Aorta (tissue), 5 donors: ENCODE measurements at places on chromosomes 7 and 10. TPM values are rescaled to one million over a fixed set of nuclear protein-coding genes. Genes with fewer than 3 reads are reported as not detected.

ASIC3 gene
- polyA plus RNA-seq: not detected

PRLHR gene
- polyA plus RNA-seq: not detected

ACSM6 gene
- not detected for polyA plus RNA-seq

SEMA3C gene
- polyA plus RNA-seq: 11.9 TPM

COBL gene
- 5.3 TPM for polyA plus RNA-seq

GLI3 gene
- polyA plus RNA-seq: 0.50 TPM

CTBP2 gene
- polyA plus RNA-seq: 51.9 TPM

ACTL6B gene
- not detected for polyA plus RNA-seq

EGFR gene
- 3.0 TPM for polyA plus RNA-seq

TLX1 gene
- 0.13 TPM for polyA plus RNA-seq

FAM241B gene
- polyA plus RNA-seq: 9.9 TPM

NET1 gene
- polyA plus RNA-seq: 240 TPM

GPR37 gene
- polyA plus RNA-seq: 0.31 TPM

TWIST1 gene
- polyA plus RNA-seq: 11.9 TPM

SPDYE5 gene
- polyA plus RNA-seq: not detected

DKK1 gene
- polyA plus RNA-seq: not detected

CYP2W1 gene
- polyA plus RNA-seq: not detected

CYP3A7 gene
- polyA plus RNA-seq: 0.05 TPM

EXOSC1 gene
- 39.4 TPM for polyA plus RNA-seq

MYL10 gene
- not detected for polyA plus RNA-seq

PKD2L1 gene
- polyA plus RNA-seq: 0.87 TPM

EDRF1 gene
- 23.6 TPM for polyA plus RNA-seq

PAPOLB gene
- polyA plus RNA-seq: 0.25 TPM
